MV-4-11 (cell line): ENCODE measurements at places on chromosomes 3 and 15.

- no peak for DNase-seq
These were observed 36.9 kb upstream of the CTSH start for GRCh38 chr15:78981532-78982313.

DNA sequence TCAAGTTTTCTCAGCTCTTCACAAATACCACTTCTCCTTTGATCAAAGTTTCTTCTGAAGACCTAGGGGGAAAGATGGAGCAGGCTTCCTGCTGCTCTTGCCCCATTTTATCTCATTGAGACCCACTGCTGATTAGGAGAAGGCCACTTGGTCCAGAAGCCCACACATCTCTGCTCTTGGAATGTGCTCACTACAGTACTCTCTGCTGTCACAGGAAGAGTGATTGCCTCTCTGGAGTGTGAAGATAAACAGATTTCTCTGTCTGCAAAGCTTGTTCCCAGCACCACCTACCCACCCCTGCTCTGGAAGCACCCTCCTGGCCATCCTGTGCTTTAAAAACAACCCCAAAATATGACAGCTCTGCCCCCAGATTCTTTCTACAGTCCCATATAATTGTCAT lies 41.3 kb upstream of the PRTG start:
- DNase-seq: no peak

DNA sequence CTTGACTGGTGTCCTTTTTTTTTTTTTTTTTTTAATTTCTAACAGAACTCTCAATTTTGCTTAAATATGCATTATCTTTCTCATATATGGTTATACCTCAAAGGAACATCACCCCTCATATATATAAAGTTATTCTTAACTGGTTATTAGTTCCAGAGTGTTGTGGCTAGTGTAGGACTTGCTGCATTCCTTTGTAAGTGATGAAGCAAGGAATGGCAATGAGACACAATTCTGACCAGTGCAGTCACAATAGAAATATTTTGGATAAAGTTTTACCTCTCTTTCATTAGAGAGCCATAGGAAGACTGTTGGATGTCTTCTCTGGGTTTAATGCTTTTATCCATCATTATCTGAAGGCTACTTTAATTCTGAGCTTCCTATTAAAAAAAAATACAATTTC lies 75.5 kb upstream of the CBLB start:
- no peak for DNase-seq

DNA sequence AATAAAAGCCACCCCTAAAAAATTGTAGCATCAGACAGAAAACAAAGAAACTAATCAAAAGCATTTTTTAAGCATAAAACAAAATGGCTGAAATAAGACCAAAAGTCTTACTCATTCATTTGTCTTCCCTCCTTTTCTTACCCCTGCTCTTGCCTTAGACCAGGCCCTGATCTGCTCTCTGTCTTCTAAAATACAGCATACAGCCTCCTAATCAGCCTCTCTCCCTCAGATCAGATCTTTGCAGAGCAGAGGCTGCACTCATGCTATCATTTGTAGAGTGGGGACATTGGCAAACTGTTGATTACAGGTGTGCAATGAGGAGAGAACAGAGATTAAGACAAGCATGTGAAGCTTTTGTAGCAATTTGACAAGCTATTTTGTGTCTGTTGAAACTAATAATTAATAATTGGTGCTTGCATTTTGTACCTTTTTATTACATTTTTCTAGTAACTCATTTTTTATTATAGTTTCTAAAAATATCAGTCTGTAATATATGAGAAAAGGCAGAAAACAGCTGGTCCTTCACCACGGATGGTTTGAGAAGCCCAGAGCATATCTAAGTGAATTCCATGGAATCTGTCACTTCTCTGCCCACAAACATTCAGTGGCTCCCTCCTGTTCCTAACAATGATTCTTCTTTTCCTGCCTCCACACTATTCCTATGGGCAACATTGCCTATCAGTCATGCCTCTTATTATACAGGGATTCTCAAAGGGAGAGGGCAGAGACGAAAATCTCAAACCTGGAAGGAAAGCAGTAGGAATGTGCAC lies 286.2 kb upstream of the STT3B start:
- DNase-seq: no peak

- DNase-seq: no peak
These were observed 26.2 kb downstream of the HMG20A start for GRCh38 chr15:77446840-77447390.

DNA sequence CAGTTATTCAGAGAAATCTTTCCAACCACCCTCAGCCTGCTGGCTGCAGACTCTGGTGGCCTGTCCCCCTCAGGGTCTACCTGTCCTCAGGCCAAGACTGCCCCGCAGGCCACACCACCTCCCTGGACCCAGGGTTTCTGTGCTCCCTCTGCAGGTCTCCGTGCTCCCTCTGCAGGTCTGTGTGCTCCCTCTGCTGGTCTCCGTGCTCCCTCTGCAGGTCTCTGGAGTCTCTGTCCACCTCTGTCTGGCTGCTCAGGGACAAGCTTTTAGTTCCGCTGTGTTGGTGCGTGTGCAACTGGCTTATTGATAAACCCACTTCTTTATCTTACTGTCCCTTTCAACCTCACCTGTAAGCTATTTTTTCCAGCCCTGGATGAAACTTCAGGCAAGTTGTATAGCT lies 30.1 kb downstream of the BDH1 start:
- no peak for DNase-seq

GRCh38 chr3:165192610-165193192 lies 3.5 kb downstream of the SLITRK3 start:
- DNase-seq: no peak

DNA sequence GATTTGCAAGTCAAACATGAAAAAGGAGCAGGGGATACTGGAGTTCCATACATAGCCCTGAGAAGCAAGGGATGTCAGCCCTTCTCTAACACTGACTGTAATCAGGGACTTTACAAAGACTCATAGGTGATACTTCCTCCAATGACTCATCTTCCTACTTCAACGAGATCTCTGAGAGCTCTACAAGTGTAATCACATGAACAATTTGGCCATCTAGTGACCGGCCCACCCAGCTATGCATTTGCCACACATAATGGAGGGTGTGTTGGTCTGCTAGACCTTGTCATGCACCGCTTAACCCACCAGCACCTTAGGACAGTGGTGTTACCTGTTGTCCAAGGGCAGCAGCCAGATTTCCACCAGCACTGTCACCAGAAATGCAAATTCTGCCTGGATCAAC lies 75.3 kb downstream of the NCEH1 start:
- no peak for DNase-seq

GRCh38 chr15:45048794-45049631 lies 26.0 kb downstream of the SORD start:
- DNase-seq: peak; percentile 96
